NCI-H510A treated with DMSO at 0.1 percent for 48 hours (cell line): ENCODE measurements at places on chromosomes 6 and 20.

DNA sequence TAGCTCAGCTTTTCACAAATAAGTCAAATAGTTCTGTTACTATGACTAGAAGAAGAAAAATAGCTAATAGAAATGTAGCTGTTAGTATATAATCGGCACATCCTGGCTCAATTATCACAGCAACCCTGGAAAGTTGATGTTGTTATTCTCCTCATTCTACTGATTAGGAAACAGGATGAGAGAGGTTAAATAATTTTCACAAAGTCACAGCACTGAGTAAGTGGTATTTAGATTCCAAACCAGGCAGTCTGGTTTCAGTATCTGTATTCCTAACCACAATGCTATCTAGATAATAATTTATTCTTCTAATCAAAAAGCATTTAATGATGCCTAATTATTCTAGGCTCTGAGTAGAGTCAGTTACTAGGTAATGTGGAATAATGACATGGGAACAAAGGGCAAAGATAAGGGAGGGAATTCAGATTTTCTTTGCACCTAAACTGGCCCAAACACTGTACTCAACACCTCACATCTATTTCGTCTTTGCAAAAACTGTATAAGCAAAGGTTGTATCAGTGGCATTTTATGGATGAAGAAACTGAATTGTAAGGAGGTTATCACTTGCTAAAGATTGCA, 51.3 kb downstream of the PDE7B start:
- DNase-seq, result no peak

GRCh38 chr20:18991012-18991411, 177.4 kb downstream of the SCP2D1 start:
- no peak for DNase-seq

DNA sequence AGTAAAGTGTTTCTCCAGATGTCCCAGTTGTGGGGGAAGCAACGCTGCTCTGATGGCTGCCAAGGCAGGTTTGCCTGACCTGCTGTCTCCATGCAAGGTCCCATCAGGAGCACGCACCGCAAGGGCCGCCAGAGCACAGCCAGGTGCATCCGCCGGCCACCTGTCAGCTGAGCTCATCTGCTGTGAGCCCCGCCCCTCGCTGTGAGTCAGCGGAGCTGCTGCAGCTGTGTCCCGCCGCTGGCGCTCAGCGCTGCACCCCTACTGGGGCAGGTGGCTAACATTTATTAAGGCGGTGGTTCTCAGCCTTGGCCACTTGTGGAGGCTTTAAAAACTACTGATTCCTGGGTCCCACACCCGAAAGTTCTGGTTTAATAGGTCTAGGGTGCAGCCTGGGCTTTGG, 225.7 kb downstream of the UST start:
- peak; percentile 87 for DNase-seq

- no peak for DNase-seq
Measured at GRCh38 chr20:23059001-23059400, 9.5 kb upstream of the THBD start.

DNA sequence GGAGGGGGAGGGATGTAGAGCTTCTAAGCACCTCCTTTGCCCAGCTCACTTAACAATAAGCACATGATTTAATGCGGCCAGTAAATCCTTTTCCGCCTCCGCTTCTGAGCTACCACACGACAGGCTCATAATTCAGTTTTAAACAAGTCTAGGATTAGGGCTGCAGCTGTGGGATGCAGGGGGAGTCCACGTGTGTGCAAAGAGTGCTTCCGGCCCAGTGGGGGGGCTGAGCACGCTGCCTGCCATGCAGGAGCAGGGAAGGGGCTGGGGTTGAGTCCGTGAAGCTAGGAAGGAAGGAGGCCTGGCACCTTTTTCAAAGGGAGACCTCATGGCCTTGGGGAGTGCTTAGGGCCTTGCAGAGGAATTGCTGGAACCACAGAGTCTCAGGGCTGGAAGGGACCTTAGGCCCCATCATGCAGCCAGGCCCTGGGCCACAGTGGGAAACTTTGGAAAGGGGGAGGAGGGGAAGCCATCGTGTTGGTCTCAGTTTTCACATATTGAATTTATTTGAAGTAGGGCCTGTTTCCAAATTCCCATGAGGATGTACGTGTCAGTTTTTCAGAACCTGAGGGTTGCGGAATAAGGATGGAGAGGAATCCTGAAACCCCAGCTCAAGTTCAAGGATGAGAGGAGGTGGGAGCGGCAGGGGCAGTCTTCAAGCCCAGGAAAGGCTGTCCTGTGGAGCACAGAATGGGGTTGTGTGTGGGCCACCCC, 96.1 kb downstream of the VEGFA start:
- no peak for DNase-seq

GRCh38 chr20:63695424-63696305, 787 bp upstream of the TNFRSF6B start:
- no peak for DNase-seq

- no peak for DNase-seq
Measured at GRCh38 chr6:129133770-129134192, 250.8 kb downstream of the LAMA2 start.

- no peak for DNase-seq
Measured at GRCh38 chr6:31171931-31172905, 1.7 kb upstream of the POU5F1 start.

DNA sequence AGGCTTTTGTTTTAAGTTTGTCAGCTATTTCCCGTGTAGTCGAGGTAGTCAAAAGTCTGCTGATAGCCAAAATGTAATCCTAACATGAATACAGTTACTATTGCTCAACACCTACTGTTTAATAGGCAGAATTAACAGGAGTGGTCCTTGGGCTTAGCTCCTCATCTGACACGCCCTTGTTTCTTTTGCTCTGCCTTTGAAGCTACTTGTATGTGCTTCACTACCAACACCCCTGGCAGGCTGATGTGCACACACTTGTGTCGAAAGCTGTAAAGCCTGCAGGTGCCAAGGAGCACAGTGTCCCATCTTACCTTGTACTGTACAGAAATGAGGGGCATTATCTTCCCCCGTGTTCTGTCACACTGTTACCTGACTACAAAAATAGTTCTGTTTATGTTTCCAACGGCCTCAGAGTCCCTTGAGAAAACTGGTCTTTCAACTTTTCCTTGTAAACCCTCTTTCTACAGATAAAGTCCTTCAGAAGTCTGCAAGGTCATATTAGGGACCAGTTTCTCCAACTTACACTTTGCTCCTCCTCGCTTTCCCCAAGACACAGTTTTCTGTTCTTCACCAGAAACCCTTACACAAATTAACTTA, 9.3 kb downstream of the SDHAF4 start:
- DNase-seq, result no peak

DNA sequence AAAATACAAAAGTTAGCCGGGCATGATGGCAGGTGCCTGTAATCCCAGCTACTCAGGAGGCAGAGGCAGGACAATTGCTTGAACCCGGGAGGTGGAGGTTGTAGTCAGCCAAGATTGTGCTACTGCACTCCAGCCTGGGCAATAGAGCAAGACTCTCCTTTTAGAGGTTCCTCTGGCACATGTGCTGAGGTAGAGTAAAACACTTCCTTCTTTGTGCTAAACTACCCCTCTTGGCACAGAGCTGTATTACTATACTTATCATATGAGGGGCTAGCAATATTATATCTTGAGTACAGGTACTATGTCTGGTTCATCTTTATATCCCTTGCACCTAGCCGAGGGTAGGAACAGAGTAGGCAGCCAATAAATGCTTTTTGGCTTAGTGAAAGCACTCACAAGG, 40.2 kb upstream of the SAMHD1 start:
- no peak for DNase-seq

DNA sequence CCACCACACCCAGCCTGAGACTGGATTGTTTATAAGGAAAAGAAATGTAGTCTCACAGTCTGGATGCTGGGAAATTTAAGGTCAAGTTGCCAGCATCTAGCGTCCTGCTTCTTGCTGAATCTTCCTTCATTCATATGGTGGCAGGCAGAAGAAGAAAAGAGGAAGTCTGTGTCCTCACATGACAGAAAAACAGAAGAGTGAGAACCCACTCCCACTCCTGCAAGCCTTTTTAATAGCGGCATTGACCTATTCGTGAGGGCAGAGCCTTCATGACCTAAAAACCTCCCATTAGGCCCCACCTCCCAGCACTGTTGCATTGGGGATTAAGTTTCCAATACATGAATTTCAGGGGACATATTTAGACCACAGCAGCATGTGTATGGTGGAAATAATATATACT, 160.8 kb upstream of the BMP2 start:
- DNase-seq, result no peak

GRCh38 chr20:42191140-42191860, 573.1 kb upstream of the CHD6 start:
- no peak for DNase-seq

GRCh38 chr20:20014659-20015058, 2.5 kb upstream of the NAA20 start:
- DNase-seq, result peak; percentile 32

DNA sequence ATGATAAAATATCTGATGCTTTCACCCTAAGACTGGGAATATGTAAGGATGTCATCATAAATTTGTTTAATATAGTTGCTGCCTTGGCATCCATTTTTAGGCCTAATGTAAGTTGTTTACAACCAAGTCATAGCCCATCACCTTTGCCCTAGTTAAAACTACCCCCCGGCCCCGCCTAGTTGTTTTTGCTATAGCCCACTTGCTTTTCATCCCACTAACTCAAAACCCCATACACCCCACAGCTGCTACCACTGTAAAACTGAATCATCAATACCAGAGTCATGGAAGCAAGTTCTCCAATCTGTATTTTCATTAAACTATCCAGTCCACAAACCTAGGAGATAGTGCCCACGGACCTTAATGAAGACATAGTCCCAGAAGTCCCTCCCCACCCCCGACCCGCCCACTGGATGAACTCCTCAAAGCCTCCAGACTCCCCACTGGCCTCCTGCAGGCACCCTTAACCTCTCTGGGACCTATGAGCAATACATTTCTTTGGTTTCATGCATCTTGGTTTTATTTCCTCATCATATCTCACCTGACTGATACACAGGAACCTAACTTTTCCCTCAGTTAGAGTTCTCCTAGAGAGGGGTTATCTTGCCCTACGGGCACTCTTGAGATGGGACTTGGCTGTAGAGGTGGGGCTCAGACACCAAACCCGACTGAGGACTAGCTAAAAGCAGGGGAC, 12.5 kb upstream of the ZDHHC14 start:
- no peak for DNase-seq
